ENCODE measurements at places on chromosomes 4 and X.

GRCh38 chr4:4870576-4871241 lies 11.2 kb downstream of the MSX1 start:
- no peak for DNase-seq

DNA sequence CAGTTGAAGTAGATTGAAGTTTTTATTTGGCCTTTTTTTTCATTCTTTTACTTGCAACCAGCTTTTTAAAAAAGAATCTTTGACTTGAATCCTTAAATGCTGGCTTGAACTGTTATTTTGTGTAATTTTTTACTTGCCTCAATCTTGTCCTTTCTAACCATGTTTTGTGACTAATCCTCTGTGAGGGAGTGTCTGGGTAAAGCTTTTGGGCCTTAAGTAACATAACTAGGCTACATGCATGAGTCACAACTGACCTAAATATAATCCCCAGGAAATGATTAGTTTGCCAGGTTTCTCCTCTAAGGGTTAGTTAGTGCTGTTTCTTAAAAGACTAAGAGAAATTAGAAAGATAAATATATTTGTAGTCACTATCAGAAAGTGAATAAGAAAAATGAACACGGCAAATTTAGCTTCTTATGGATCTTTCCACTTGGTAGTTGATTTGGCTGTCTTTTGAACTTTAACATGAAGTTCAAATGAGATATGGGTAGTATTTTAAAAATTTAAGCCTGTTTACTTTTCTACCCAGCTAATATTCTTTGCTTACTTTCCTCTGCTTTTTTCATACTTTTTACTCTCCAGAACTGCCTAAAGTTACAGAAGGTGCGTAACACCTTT lies 13.0 kb downstream of the EXOC1 start:
- no peak for DNase-seq

GRCh38 chrX:69285881-69286564 lies 120.8 kb upstream of the PJA1 start:
- DNase-seq = peak; percentile 27

DNA sequence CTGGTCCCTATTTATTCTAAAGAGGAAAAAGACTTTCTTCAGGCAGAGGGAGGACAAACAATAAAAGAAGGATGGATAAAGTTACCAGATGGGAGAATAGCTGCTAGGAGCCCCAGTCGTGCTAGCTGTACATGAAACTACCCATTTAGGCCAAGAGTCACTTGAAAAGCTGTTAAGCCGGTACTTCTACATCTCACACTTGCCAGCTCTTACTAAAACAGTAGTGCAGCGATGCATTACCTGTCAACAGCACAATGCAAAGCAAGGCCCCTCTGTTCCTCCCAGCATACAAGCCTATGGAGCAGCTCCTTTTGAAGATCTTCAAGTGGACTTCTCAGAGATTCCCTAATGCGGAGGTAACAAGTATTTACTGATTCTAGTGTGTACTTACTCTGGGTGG lies 1138.8 kb downstream of the ARAP2 start:
- DNase-seq = no peak

GRCh38 chr4:171718665-171719064 lies 94.5 kb upstream of the GALNTL6 start:
- DNase-seq = no peak

DNA sequence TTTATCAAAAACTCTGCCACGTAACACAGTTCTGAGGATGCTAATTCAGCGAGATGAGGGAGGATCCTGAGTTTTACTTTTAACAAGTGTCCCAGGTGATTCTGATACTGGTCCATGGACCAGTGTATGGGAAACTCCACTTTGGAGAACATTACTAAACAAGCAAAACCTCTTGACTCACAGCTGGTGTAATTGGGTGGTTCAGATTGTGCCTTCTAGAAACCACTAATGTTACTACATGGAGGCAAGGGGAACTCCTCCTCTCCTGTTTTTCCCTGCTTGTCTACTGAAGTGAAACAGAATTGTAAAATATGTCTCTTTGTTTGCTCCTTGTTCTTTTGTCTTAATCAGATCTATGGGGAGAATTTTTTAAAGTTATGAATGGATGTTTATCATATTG lies 62.6 kb downstream of the FRAS1 start:
- DNase-seq = no peak

DNA sequence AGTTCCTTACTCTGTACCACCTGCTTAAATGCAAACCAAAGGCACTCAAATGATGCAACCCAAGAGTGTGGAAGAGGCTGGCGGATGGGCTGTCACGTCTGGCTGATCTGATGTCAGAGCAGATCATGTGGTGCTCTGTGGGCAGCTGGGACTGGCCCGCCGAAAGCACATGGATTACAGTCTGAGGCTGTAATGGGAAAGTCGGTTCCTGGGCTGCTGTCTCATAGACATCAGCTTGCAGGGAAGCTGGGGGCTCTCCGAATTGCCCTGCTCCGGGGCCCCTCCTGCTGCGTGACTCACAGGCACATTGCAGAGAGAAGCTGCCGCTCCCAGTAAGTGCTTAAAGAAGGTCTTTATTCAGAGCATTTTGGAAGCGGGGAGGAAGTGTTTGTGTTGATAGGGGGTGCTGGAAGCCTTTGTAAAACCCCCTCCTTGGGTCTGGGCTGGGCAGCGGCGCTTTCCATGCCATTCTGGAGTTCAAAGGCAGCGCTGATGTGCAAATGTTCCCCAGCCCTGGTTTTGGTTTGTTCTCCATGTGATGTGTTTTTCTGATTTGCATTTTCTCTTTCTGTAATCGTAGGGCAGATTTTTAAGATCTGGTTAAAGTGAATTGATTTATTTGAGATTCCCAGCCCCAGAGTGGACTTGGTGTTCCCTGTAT lies 181.1 kb downstream of the LARP7 start:
- DNase-seq = no peak

DNA sequence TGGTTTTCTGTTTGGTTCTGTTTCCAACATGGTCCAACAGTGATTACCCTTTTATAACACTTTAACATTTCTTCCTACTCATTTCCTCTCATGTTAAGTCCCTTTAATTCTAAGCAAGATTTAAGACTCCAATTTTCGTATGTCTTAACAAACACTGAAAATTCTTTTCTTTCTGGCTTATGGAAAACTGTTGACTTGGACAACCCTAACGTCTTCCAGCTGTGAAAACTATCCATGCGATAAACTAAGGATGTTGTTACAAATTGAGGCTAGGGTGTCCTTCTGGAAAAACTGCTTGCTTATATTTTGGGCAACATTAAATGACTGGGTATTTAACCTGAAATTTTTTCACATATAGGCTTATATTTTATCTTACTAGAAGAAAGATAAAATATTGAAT lies 33.9 kb upstream of the RTL3 start:
- no peak for DNase-seq

DNA sequence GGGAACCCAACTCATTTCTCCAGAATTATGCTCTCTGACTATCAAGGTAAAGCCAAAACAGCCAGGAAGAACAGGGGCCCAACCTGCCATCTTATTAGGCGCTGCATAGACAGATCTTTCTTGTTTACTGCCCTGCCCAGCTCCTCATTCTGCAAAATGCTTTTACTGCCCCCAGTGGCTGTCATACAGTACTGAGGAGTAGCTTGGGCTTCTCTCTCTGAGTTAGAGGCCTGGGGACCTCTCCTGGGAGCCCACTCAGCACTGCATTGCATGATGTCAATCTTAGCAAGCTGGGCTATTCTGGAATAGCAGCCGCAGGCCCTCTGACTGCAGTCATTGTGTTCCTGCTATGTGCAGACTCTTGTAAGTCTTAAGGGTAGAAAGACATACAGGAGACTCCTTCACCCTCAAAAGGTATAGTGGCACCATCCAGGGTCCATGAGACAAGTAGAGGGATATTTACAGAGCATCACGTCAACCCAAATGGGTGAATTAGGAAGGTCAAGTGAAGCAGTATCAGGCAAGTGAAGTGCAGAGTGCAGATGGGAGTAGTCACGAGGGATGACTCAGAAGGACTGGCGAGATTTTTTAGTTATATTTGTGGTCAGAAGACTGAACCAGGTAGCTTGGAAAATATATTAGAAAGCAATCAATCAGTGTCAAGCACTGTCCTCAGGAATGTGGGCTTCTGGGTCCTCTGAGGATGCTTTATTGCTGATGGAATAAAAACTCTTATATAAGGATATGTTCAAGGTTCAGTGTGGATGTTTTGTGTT lies 294.1 kb upstream of the SFRP2 start:
- DNase-seq = no peak

- DNase-seq = no peak
Measured at GRCh38 chr4:186481998-186482790, 73.2 kb downstream of the MTNR1A start.

All from activated effector memory CD4-positive, alpha-beta T cell treated with Interleukin-2 at 50 U/mL for 16 hours (primary cell).